ENCODE measurements at places on chromosomes 11 and 22.

DNA sequence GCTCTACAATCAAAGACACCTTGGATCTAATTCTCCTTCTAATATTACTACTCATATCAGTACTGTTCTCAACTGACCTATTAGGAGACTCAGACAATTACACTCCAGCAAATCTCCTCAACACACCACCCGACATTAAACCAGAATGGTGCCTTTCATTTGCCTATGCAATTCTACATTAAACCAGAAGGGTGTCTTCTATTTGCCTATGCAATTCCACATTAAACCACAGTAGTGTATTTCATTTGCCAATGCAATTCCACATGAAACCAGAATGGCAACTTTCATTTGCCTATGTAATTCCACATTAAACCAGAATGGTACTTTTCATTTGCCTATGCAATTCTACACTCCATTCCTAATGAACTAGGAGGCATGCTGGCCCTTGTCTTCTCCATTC, 15.3 kb upstream of the APOL3 start:
- no peak for DNase-seq

- peak; percentile 66 for DNase-seq
These were observed 4.5 kb upstream of the TIMP3 start for GRCh38 chr22:32796865-32797573.

GRCh38 chr11:36588099-36588498, 6.2 kb upstream of the IFTAP start:
- no peak for DNase-seq

DNA sequence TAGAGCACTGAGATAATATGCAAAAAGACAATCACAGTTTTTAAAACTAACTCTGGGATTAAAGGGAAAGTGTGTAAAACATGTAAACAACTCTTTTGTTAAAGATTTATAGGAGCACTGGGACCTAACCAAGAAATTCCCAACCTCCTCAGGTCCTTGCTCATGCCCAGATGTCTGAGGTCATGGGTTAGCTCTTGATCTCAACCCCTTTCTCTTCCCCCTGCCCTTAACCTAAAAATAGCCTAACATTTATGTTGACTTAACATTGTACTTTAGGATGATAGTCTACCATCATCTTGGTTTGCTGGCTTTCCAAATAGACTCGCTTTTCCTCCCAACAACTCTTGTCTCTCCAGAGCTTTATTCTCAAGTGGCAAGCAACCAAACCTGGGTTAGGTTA, 258.2 kb upstream of the FAT3 start:
- DNase-seq = no peak

- DNase-seq = no peak
These were observed 13.6 kb downstream of the CTTN start for GRCh38 chr11:70411713-70412452.

- DNase-seq = no peak
These were observed 295.9 kb upstream of the ANO5 start for GRCh38 chr11:21896746-21897602.

DNA sequence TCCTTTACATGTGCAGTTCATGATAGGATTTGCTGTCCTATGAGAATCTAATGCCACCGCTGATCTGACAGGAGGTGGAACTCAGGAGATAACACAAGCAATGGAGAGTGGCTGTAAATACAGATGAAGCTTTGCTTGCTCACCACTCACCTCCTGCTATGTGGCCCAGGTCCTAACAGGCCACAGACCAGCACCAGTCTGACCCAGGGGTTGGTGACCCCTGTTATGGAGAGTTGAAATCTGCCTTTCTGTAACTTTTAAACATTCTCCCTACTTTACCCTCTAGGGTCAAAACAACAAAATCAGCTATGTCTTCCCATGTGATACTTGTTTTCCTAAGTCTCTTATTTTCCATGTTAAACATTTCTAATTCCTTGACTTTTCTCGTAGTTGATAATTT, 48.7 kb upstream of the BARX2 start:
- no peak for DNase-seq

DNA sequence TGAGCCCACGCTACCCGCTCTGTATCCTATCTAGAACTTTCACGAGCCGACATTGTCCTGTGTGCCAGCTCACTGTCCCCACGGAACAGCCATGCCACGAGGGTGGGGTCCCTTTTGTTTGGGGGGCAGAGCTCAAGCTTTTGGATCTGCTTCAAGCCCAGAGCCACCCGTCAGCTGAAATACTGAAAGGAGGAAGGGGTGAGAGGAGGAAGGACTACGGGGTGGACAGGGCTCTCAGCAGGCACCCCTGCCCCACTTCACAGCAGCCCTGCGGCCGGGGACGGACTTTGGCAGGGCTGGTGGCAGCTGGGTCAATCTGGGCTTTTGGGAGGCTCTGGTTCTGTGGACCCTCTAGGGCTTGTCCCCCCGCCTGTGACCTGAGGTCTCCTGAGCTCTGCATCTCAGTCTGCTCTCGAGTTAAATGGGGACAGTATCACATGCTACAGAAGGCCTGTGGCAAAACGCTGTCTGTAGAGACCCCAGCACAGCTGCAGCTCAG, 30.0 kb upstream of the MUC5AC start:
- DNase-seq = no peak

DNA sequence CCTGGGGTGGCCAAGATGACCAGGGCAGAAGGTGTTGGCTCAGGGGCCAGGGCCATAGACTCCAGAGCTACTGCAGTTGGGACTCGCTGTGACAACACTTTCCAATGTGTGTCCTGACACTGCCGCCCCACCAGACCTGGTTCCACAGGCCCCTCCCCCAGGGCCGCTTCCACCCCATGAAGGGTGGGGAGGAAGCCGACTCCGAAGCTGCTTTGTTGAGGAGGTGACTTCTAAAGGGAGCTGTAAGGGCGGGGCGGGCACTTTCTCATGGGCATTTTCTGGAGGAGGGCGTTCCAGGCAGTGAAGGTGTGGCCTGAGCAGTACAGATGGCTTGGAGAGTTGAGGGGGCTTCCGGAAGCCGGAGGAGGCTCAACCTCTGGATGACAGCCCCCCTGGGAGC, 6.3 kb downstream of the FGF3 start:
- no peak for DNase-seq

DNA sequence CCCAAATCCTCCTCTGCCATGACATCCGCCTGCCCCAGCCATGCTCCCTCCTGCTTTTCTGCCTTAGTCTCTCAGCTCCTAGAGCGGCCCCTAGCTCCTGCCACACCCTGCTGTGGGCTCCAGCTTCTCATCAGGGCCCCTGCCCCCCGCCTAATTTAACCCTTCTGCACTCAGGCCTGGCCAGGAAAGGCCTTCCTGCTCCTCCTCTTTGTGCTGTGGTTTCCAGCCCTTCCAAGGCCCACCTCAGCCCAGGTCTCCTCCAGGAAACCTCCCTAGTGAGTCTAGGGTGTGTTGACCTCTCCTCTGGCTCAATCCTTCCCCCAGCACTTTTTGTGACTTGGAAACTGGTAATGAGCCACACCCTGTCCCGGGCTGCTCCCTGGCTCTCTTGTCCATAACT, 11.3 kb downstream of the PTPN5 start:
- no peak for DNase-seq

DNA sequence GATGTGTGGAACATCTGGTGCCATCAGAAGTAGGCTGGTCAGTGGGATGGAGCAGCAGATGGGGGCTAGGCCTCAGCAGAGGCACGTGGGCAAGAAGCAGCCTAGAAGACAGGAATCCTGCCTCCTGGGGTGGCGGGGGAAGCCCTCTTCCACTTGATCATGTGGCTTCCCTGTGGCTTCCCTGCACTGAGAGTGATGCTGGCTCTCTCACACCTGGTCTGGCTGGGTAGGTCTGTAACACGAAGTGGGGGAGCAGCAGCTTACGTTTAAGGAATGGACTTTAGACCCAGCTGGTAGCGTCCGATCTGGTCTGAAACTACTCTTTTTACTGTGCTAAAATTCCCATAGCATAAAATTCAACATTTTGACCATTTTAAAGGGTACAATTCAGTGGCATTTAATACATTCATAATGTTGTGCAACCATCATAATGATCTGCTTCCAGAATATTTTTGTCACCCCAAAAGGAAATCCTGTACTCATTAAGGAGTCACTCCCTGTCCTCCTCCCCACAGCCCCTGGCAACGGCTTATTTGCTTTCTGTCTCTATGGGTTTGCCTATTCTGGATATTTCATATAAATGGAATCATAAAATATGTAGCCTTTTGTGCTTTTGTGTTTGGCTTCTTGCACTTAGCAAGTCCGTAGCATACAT, 21.7 kb downstream of the PTPN5 start:
- no peak for DNase-seq

DNA sequence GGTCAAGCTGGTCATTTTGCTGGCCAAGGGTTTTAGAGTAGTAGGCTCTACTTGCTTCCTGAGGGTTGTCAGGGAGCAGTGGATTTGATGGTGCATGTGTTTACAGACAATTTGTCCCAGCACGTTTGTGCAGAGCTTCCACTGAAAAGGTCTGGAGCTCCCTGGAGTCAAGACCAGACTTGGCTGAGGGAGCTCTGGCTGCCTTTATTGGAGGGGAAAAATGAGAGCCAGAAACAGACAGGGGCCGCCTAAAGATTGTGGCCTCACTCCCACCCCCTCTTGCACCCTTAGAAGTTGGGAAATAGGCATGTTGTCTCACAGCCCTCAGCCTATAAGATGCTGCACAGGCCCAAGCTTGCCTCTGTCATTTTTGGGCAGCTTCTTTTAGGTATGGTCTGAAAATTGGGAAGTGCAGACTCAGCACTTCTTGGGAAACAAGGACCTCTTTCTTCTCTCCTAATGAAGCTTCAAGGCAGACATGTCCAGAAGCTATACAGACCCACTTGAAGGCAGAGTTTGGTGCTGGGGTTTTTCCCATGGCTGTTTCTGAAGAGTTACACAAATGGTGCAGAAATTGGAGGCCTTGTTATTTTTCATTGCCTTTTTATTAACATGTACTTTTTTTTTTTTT, 55.1 kb downstream of the AMOTL1 start:
- DNase-seq = no peak

GRCh38 chr22:29385151-29385704, 3.1 kb downstream of the AP1B1 start:
- no peak for DNase-seq
